ENCODE measurements at places on chromosomes 16 and 17. TPM values are rescaled to one million over a fixed set of nuclear protein-coding genes. Genes with fewer than 3 reads are reported as not detected.

SDR42E1 gene
- 7.2 TPM for total RNA-seq

RND2 gene
- total RNA-seq: 0.79 TPM

GCGR gene
- total RNA-seq: not detected

HBM gene
- total RNA-seq: 89.5 TPM

TEKT5 gene
- 0.59 TPM for total RNA-seq

ITGB3 gene
- total RNA-seq: 11.6 TPM

MYH8 gene
- total RNA-seq: 442 TPM

CHAD gene
- total RNA-seq: 0.49 TPM

TMEM100 gene
- total RNA-seq: 21.2 TPM

SLC13A2 gene
- 0.20 TPM for total RNA-seq

C1QL1 gene
- 0.20 TPM for total RNA-seq

TMEM132E gene
- total RNA-seq: 0.49 TPM

TNFRSF13B gene
- not detected for total RNA-seq

MMP28 gene
- 6.1 TPM for total RNA-seq

- DNase-seq: no peak
Measured at GRCh38 chr17:3692346-3692745, 3.6 kb downstream of the P2RX5 start.

DNA sequence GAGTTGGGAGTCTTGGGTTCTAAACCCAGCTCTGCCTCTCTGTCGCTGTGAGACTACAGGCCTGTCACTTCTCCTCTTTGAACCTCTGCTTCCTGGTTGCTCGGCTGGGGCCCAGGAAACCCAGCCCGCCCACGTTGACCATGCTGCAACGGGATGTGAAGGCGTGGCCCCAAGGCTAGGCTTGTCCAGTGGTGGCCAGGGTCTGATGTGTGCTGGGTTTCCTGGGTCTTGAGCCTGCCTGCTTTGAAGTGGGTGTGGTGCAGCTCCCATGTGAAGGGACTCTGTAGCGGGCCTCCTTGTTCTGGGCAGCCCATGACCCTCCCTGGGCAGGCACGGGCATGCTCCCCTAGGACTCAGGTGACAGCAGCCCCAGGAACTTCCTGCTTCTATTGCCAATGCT, 82.3 kb downstream of the SDR42E1 start:
- no peak for DNase-seq

DNA sequence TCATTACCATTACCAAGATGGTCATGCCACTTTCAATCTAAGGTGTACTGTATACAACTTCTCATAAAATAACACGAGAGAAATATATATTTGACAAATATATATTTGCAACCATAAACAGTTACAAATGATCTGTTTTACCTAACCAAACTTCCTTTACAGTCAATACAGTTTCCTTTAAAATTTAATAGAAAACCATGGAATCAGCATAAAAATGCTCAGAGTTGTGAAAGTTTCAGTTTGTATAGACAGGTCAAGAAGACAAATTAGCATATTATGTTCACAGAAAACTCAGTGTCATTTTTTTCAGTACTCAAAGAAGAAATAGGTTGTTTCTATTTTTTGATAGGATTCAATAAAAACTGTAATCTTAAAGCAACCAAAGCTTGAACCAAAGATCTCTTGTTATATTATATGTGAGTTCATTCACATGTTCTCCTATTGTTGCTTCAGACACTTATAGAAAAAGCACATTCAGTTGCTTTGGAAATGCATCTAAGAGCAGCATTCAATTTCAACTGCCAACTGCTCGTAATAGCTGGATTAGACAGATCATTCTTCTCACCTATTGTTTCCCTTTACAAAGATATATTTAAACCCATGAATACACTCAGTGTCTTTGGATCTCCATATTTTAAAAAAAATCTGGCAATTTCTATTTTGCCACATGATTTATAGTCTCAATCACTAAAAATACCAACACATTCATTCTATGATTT, 15.1 kb downstream of the SSH2 start:
- no peak for DNase-seq

- DNase-seq: no peak
Measured at GRCh38 chr17:31919802-31920525, 16.8 kb upstream of the SUZ12 start.

- no peak for DNase-seq
Measured at GRCh38 chr17:4007346-4008081, 43.3 kb upstream of the ATP2A3 start.

GRCh38 chr16:8936421-8936820, 27.3 kb downstream of the USP7 start:
- DNase-seq: no peak

- no peak for DNase-seq
Measured at GRCh38 chr16:11497851-11498289, 88.8 kb downstream of the LITAF start.

GRCh38 chr17:29246628-29247027, at the start of gene CRYBA1:
Gene CRYBA1 (plus strand): TSS chr17:29246859. CDS start chr17:29246864, 5 bp downstream.
- DNase-seq: no peak

DNA sequence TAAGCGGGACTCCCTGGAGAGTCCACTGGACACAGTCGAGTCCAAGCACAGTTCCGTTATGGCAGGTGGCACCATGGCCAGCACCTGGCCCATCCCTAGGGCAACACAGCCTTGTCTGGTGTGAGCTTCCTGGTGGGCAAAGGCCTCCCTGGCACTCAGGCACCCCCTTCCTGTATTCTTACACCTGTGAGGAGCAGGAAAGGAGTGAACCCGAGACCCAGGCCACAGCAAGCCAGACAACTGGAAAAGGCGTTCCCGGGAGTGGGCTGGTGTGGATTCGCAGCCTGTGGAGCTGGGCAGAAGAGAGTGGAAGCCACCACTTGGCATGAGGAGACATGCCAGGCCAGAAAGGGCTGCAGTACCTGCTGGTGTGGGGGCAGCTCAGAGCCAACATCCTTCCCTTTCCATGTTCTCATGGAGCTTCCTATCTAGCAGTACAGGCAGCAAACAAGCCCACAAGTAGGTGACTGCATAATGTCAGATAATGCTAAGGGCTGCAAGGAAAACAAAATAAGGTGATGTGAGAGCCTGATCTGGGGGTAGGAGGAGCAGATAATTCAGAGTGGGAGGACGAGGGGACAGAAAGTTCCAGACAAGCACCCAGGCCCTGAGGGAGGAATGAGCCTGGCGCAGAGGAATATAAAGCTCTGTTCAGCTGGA, 87.0 kb downstream of the GNAO1 start:
- DNase-seq: no peak

- DNase-seq: no peak
Measured at GRCh38 chr17:76239538-76240274, 587 bp downstream of the RNF157 start.

GRCh38 chr17:40794466-40794865, 5.3 kb downstream of the KRT28 start:
- no peak for DNase-seq

DNA sequence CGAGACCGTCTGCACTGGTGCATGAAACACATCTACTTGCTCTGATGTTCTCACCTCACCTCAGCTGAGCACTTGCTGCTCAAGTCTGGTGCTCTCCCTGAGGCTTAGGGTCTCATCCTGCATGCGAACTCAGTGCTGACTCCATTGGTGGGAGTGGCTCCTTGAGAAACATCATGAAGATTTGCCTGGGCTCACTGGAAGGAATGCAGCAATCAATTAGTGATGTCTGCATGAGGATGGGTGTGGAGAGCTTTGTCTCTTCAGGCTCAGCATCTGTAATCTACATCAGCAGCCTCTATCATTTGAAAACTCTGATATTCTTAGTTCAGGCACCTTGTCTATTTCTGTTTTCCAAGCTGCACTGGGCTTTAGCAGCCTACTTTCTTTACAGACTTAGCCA, 204.4 kb downstream of the IRF8 start:
- DNase-seq: no peak

GRCh38 chr16:88381820-88382451, 823 bp upstream of the ZNF469 start:
- DNase-seq: no peak
